Esophagus mucosa (tissue), 1 donor: ENCODE measurements at places on chromosomes 3 and 15.

- ATAC-seq = no peak
These were observed 77.7 kb upstream of the NR2E3 start for GRCh38 chr15:71732636-71733035.

DNA sequence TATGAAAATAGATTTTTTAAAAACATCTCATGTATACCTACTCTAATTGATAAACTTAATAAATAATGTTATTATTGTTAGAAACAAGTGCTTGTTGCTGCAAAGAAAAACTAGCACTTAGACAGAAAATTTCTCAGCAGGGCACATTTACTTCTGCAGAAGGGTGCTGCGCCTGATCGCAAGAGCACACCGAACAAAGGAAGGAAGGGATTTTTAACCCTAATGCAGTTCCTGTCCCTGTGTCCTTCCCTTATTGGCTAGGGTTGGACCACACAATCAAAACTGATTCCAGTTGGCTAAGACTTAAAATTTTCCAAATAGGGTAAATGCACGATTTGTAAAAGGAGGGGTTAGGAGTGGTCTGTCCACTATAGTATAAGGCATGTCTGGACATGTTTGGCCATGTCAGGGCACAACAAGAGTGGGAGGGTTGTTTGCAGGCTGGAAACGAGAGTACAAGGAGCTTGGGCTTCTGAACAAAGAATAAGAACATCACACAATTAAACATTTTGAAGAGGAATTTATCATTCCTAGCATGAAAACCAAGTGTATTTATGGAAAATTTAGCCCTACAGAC, 4.7 kb downstream of the DTWD1 start:
- ATAC-seq = no peak

DNA sequence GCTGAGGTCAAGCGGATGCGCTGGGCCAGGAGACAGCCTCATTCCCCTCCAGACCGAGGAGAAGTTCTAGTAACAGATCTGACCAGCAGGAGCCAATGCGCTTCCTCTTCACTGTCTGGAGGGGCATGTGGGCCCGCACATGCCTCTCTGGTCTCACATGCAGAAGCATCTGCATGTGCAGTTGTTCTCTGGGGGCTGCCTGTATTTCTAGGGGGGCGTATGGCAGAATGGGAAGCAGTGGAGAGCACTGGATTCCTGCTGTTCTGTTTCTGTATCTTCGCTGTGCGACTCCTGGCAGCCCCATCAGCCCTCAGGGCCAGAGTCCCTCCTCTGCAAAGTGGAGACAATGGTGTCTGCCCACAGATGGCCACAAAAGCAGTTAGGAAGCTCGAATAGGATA, 170.4 kb upstream of the IQSEC1 start:
- ATAC-seq = no peak

DNA sequence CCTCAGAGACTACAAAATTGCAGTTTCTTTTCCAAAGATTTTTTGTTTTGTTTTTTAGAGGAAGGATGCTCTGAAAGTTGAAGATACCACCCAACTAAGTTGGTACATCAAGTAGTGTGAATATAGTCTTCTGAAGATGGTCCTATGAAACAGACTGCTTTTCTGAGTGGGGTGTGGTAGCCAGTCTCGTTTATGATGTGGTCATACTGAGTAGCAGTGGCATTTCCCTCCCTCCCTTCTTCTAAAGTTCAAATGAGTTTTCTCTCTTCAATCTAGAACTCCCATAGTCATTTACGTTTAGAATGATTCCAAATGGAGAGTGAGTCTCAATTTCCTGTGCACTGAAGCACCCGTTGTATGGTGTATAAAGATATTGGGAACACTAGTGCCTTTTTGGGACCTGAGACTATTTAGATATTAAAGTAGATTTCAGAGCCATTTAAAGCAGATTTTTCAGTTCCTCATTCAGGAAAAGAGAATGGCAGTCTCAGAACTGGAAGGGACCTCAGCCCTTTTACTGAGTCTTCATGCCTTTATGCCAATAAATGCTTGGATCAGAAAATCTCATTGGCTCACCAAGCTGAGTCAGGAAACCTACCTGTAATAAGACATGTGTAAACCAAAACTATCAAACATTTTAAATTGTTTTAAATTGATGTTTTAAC, 200.4 kb downstream of the CDIN1 start:
- no peak for ATAC-seq

DNA sequence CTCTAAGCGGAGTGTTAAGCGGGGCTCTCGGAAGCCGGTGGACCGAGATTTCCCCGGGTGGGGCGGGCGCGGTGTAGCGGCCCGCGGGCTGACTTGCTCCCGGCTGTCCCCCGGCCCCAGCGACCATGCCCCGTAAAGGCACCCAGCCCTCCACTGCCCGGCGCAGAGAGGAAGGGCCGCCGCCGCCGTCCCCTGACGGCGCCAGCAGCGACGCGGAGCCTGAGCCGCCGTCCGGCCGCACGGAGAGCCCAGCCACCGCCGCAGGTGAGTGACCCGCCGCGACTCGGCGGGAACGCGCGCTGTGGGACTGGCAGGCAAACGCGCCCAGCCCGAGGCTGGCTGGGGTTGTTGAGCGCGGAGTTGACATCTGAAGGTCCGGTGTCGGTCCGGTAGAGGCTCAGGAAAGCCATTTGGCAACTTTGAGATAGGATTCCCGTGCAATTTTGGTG, 1.3 kb downstream of the SMC4 start:
- peak; percentile 5 for ATAC-seq
